ENCODE measurements at places on chromosomes 11 and 22. TPM values are rescaled to one million over a fixed set of nuclear protein-coding genes. Genes with fewer than 3 reads are reported as not detected.

The USP35 gene
- total RNA-seq: 3.9 TPM

The LDLRAD3 gene
- 3.9 TPM for total RNA-seq

GRCh38 chr11:46564459-46564858, 29.4 kb downstream of the AMBRA1 start:
- DNase-seq: no peak

- DNase-seq: no peak
These were observed 48.8 kb upstream of the GLYAT start for GRCh38 chr11:58780578-58780977.

- DNase-seq: peak; percentile 98
These were observed 81.9 kb downstream of the LRRC32 start for GRCh38 chr11:76588455-76589325.

All from lung microvascular endothelial cell (primary cell).